ENCODE measurements at places on chromosomes 13 and 19. TPM values are rescaled to one million over a fixed set of nuclear protein-coding genes. Genes with fewer than 3 reads are reported as not detected.

The PSG5 gene
- total RNA-seq: 2.1 TPM

The ZGLP1 gene
- 0.66 TPM for total RNA-seq

The GGN gene
- total RNA-seq: under 0.01 TPM

The TUBB4A gene
- not detected for total RNA-seq

The RAB20 gene
- total RNA-seq: 5.6 TPM

The NECTIN2 gene
- total RNA-seq: 70.7 TPM

The OVOL3 gene
- total RNA-seq: not detected

The NCAN gene
- total RNA-seq: under 0.01 TPM

The TMEM38A gene
- total RNA-seq: 1.8 TPM

The CD22 gene
- 1.2 TPM for total RNA-seq

The ZSCAN4 gene
- not detected for total RNA-seq

The B3GLCT gene
- total RNA-seq: 6.7 TPM

The ZNF429 gene
- total RNA-seq: 5.6 TPM

The LRRC8E gene
- total RNA-seq: 2.6 TPM

The LILRA1 gene
- not detected for total RNA-seq

The IGFLR1 gene
- total RNA-seq: 0.51 TPM

The SOHLH2 gene
- 0.77 TPM for total RNA-seq

The ZNF844 gene
- total RNA-seq: 15.4 TPM

The RGCC gene
- total RNA-seq: 51.1 TPM

The DMKN gene
- total RNA-seq: 29.3 TPM

The PCDH17 gene
- under 0.01 TPM for total RNA-seq

The ZNF841 gene
- 19.8 TPM for total RNA-seq

The GDF15 gene
- total RNA-seq: 210 TPM

The EDDM13 gene
- total RNA-seq: not detected

The FAM98C gene
- total RNA-seq: 8.5 TPM

The CEACAM3 gene
- not detected for total RNA-seq

The ZNF729 gene
- total RNA-seq: not detected

The FFAR2 gene
- total RNA-seq: not detected

The SPC24 gene
- 3.9 TPM for total RNA-seq

The SPIB gene
- total RNA-seq: not detected

The NRTN gene
- 0.51 TPM for total RNA-seq

The SLC25A30 gene
- total RNA-seq: 16.2 TPM

The ETFB gene
- total RNA-seq: 123 TPM

The ZNF546 gene
- 15.7 TPM for total RNA-seq

The CYP2A6 gene
- total RNA-seq: not detected

The MRPL4 gene
- 17.2 TPM for total RNA-seq

The CA11 gene
- total RNA-seq: 2.3 TPM

The LPAR2 gene
- total RNA-seq: 1.0 TPM

The NANOS2 gene
- total RNA-seq: not detected

The LACC1 gene
- total RNA-seq: 8.9 TPM

The CYP2A7 gene
- not detected for total RNA-seq

The KLF5 gene
- total RNA-seq: 0.83 TPM

The SLC1A6 gene
- total RNA-seq: not detected

The SHC2 gene
- 3.3 TPM for total RNA-seq

The ERVK3-1 gene
- total RNA-seq: 25.6 TPM

The RPL28 gene
- total RNA-seq: 168 TPM

The LYPD3 gene
- 0.50 TPM for total RNA-seq

All from fibroblast of lung (primary cell).